ENCODE measurements at places on chromosomes 5 and 9.

DNA sequence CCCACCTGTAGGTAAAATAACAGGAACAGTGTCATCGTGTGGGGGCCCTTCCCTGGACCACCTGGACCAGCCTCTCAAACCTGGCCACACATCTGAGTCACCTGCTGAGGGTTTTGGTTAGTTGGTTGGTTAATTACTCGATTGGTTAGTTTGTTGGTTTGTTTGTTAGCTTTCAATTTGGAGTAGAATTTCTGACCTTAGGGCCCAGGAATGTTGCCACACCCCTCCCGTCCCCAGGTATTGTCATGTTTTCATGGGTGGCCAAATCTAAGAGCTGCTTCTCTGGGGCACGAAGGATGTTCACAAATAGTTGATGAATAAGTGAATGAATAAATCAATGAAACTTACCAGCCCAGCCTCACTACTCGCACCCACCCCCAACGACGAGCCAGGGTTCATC is 21.9 kb downstream of the NTNG2 start:
- no peak for DNase-seq

GRCh38 chr5:33470544-33470943 is 29.8 kb downstream of the TARS1 start:
- DNase-seq = no peak

GRCh38 chr9:110640736-110641135 is 27.9 kb upstream of the MUSK start:
- DNase-seq = no peak

DNA sequence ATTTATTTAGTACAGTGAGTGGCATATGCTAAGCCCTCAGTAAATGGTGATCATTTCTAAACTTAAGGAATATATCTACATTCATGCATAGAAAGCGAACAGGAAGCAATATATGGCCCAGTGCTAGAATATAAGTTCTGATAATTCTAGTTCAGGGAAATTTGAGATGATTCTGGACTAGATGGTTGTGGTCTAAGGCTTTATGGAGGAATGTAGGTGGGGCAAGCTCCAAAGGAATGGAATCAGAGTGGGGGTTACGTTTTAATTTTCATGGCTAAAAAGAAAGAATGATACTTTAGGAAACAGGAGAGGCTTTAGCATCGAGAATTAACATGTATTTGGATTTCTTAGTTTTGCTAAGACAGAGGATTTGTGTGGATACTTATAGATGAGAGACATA is 56.1 kb downstream of the MTREX start:
- no peak for DNase-seq

GRCh38 chr5:147098233-147098790 is 136.5 kb upstream of the STK32A start:
- peak; percentile 55 for DNase-seq

- no peak for DNase-seq
These were observed 35.9 kb downstream of the MAMDC2 start for GRCh38 chr9:70079417-70080037.

DNA sequence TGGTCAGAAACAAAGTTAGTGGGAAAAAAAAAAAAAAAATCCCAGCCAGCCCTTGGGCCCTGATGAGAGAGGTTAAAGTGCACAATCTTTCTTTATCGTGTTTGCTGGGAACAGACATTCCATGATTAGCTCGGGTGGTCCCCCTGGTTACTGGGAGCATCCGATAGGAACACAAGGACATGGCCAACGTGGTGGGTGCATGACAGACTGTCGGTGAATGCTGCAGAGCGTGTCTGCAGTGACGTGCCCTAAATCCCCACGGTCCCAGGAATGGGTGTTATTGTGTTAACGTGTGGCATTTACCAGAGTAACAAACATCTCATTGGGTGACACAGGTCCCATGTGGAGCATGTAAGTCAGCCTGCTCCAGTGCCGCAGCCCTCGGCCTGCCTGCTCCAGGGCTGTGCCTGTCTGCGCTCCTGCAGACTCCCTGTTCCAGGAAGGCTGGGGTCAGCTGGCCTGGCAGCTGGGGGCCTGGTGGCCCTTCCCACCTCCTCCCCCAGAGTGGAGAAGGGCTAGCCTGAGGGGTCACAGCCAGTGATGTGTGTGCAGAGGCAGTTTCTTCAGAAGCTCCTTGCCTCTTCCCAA is 34.3 kb upstream of the TBC1D2 start:
- DNase-seq = no peak

DNA sequence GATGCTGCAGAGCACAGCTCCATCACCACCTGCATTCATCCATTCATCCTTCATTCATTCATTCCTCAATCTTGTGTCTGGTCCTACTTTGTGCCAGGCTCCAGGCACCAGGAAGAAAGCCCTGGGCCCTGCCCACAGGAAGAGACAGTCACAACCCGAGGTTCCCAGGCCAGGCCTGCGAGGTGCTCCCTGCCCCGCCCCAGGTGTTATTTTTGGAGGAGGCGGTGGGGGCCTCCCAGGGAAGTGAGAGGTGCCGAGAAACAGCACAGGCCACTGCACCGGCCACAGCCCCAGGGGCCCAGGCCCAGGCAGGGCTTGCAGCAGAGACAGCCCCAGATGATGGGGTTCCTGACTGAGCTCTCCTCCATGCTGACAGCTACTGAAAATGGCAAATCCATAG is 33.4 kb downstream of the VAV2 start:
- DNase-seq = no peak

DNA sequence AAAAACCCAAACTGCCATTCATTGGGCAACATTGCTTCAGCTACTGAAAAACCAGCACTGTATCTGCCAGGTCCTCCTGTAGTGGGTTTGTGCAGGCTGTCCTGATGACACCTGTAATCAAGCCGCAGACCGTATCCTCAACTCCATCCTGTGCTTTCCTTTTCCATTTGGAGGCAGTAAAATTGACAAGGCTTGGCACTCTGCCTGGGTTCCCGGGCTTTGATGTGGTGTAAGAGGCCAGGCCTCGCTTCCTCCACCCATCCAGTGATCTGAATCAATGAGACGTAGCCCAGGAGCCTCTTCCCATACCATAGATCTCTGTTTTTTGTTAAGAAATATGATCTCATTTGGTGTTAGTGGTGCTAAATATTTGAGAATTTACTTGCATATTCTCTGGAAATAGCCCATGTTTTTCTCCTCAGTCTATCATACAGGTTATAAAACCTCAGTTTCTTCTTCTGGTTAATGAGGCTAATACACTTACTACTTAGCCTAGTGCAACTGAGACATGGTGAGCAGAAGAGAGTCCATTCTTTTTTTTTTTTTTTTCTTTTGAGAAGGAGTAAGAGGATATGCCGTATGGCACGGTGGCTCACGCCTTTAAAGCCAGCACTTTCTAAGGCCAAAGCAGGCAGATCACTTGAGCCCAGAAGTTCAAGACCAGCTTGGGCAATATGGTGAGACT is 34.8 kb downstream of the LSM11 start:
- DNase-seq = no peak

GRCh38 chr9:78370991-78371390 is 74.1 kb downstream of the PSAT1 start:
- no peak for DNase-seq

- DNase-seq = no peak
These were observed 559.1 kb downstream of the CETN3 start for GRCh38 chr5:89850513-89850865.

DNA sequence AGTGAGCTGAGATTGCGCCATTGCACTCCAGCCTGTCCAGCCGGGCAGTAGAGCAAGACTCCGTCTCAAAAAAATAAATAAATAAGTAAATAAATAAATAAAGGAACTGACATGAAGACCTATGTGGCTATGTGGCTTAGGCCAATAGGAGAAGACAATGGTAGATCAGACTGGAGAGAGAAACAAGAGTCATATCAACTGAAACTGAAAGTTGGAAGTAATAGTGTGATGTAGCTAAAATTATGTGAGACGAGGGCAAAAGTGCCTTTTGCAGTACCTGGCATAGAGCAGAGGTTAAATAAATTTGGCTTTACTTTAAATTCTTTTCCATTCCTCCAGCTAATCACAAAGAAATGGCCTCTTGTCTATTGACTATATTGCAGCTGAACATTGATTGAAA is 7.3 kb downstream of the FBP2 start:
- DNase-seq = no peak

DNA sequence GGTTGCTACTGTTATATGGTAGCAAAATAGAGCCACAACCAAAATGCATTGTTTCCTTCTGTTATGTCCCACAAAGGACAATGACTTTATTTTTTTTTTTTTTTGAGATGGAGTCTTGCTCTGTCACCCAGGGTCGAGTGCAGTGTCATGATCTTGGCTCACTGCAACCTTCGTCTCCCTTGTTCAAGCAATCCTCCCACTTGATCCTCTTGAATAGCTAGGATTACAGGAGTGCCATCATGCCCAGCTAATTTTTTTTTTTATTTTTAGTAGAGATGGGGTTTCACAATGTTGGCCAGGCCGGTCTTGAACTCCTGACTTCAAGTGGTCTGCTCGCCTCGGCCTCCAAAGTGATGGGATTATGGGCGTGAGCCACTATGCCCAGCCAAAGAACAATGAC is 527.7 kb upstream of the SGCD start:
- no peak for DNase-seq

DNA sequence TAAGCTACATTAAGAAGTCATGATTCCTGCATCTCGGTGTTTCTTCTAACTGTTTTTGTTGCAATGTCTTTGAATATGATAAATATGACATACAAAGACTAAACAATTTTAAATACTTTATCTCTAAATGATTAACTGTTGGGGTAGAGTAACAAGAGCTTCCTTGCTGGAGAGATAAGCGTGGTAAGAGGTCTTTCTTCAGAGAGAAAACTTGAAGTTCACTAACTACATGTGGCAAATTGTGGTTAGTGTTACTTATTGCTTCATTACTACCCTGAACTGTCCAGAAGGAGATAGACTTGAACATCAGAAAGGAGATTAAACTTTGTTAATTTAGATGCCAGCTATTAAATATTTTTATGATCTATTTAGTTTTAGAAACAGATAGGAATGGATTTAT is 7.0 kb upstream of the ARSB start:
- no peak for DNase-seq

- no peak for DNase-seq
These were observed 12.3 kb upstream of the SKP1 start for GRCh38 chr5:134189031-134189430.

DNA sequence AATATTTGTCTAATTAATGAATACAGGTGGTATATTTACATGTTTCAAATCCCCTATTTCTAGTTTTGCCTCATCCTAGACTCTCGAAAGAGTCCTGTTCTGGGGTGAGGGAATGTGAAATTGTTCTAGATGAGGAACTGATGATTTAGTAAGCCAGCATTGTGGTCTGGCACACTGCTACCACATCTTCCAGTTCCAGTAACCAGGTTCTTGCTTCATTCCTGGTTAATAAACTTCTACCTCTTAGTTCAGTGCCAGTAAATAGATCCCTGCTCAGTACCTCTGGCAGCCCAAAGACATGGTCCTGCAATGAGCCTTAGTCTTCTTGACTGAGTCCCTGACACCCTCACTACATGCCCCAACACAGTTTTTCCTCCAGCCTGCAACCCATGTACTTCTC is 207.7 kb downstream of the SREK1 start:
- DNase-seq = no peak

- no peak for DNase-seq
These were observed 36.0 kb upstream of the NAA35 start for GRCh38 chr9:85904975-85905374.

GRCh38 chr5:107601076-107601475 is 69.7 kb downstream of the EFNA5 start:
- no peak for DNase-seq

DNA sequence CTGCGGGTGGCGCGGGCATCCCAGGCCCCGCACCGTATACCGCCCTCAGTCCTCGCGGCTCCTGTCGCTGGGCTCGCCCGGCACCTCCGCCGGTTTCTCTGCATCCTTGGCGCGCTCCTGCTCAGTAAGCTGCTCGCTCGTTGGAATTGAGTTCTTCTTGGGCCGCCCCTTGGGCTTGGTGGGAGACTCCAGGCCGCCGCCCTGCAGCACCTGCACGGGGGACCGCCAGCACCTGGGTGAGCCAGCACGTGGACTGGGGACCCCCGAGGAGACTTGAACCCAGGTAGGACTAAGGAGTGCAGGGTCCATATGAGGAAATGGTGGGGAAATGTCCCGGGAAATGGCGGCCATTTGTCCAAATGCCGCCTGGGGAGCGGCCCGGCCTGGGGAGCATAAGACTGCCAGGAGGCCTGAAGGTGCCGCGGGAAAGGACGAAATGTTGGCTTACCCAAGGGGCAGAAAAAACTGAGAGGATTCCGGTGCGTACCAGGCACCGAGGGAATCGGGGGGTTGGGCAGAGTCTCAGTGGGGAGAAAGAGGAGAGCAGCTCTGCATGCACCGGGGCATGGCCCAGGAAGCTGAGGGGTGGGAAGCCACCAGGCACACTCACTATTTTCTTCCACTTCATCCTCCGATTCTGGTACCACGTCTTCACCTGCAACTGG is 2.9 kb downstream of the BARX1 start:
- no peak for DNase-seq

GRCh38 chr5:167770461-167770860 is 521.0 kb upstream of the WWC1 start:
- DNase-seq = no peak

GRCh38 chr9:103798620-103799019 is 295.5 kb upstream of the SMC2 start:
- no peak for DNase-seq

- no peak for DNase-seq
These were observed 83.8 kb downstream of the DAB2IP start for GRCh38 chr9:121735065-121735792.

GRCh38 chr5:78799266-78800017 is 150.9 kb upstream of the LHFPL2 start:
- DNase-seq = no peak

DNA sequence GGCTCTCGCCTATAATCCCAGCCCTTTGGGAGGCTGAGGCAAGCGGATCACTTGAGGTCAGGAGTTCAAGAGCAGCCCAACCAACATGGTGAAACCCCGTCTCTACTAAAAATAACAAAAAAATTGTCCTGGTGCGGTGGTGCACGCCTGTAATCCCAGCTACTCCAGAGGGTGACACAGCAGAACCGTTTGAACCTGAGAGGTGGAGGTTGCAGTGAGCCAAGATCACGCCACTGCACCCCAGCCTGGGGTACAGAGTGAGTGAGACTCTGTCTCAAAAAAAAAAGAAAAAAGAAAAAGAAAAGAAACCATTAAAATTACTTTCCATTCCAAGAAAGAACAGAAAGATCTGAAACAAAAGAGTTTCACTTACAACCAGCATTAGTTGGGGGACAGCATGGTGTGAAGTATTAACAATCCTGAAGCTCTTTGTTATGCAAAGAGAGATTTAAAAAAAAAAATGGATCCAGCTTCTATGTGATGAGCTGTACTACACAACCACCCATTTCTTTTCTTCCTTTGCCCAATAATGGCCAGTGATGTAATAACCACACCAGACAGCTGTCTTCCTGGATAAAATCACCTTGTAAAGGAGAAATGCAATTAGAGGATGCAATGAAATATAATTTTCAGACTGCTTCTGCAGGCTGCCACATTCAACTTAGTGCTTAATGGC is 76.9 kb downstream of the MED27 start:
- DNase-seq = no peak

All from right forelimb (tissue), 1 donor.